ENCODE measurements at places on chromosomes 13 and 19. TPM values are rescaled to one million over a fixed set of nuclear protein-coding genes. Genes with fewer than 3 reads are reported as not detected.

GRIN3B gene
- 0.12 TPM for total RNA-seq

CEACAM7 gene
- total RNA-seq, result not detected

ZNF8 gene
- total RNA-seq, result 5.8 TPM

CYP4F2 gene
- total RNA-seq, result not detected

PALM3 gene
- total RNA-seq, result 0.28 TPM

HPN gene
- total RNA-seq, result 7.2 TPM

PROZ gene
- total RNA-seq, result not detected

GAPDHS gene
- total RNA-seq, result not detected

TLE5 gene
- total RNA-seq, result 869 TPM

TMEM190 gene
- not detected for total RNA-seq

KIR2DL1 gene
- total RNA-seq, result not detected

ZNF556 gene
- total RNA-seq, result not detected

UQCRFS1 gene
- total RNA-seq, result 87.4 TPM

SOX21 gene
- total RNA-seq, result not detected

PSG5 gene
- total RNA-seq, result not detected

CYP4F3 gene
- total RNA-seq, result not detected

C19orf33 gene
- total RNA-seq, result 18.9 TPM

MUC16 gene
- 2.6 TPM for total RNA-seq

MCEMP1 gene
- total RNA-seq, result 1.5 TPM

OLFM4 gene
- 0.37 TPM for total RNA-seq

PRSS57 gene
- total RNA-seq, result not detected

LILRB2 gene
- total RNA-seq, result 1.1 TPM

MAP4K1 gene
- 0.83 TPM for total RNA-seq

DACH1 gene
- 0.39 TPM for total RNA-seq

NOTCH3 gene
- 16.8 TPM for total RNA-seq

TLE6 gene
- total RNA-seq, result 5.2 TPM

FLT1 gene
- total RNA-seq, result 40.0 TPM

LHB gene
- total RNA-seq, result not detected

RAB8A gene
- total RNA-seq, result 29.9 TPM

RASAL3 gene
- 1.7 TPM for total RNA-seq

LRFN3 gene
- total RNA-seq, result 13.1 TPM

ACP7 gene
- total RNA-seq, result not detected

HIF3A gene
- 73.1 TPM for total RNA-seq

N4BP2L1 gene
- 5.7 TPM for total RNA-seq

CEBPA gene
- 1.3 TPM for total RNA-seq

ZGLP1 gene
- not detected for total RNA-seq

GSX1 gene
- not detected for total RNA-seq

TINCR gene
- total RNA-seq, result 0.59 TPM

URAD gene
- total RNA-seq, result not detected

CEACAM21 gene
- 1.3 TPM for total RNA-seq

HCST gene
- not detected for total RNA-seq

RASL11A gene
- total RNA-seq, result 16.3 TPM

PVR gene
- total RNA-seq, result 72.4 TPM

KLK6 gene
- not detected for total RNA-seq

SPINT2 gene
- 52.7 TPM for total RNA-seq

TNFSF11 gene
- not detected for total RNA-seq

Measured in right atrium auricular region (tissue), 2 donors.